ENCODE measurements at places on chromosomes 5 and 9.

DNA sequence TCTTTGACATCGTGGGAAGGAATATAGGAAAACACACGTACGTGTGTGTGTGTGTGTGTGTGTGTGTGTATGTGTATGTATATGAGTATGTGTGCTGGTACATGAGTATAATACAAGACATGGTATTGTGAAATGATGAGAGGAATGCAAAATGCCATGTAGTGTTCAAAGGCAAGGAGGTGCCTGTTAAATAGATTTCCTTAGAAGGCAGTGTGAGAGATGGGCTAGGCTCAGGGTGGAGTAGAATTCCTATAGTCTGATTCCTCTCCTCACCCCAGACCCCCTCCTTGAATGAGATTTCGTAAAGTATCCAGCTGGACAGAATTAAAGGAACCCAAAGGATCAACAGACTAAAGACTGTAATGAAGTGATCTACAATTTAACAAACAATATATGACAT, 11.1 kb downstream of the GPR21 start:
- no peak for DNase-seq

- no peak for DNase-seq
Measured at GRCh38 chr5:60943624-60944023, 1.2 kb downstream of the ERCC8 start.

DNA sequence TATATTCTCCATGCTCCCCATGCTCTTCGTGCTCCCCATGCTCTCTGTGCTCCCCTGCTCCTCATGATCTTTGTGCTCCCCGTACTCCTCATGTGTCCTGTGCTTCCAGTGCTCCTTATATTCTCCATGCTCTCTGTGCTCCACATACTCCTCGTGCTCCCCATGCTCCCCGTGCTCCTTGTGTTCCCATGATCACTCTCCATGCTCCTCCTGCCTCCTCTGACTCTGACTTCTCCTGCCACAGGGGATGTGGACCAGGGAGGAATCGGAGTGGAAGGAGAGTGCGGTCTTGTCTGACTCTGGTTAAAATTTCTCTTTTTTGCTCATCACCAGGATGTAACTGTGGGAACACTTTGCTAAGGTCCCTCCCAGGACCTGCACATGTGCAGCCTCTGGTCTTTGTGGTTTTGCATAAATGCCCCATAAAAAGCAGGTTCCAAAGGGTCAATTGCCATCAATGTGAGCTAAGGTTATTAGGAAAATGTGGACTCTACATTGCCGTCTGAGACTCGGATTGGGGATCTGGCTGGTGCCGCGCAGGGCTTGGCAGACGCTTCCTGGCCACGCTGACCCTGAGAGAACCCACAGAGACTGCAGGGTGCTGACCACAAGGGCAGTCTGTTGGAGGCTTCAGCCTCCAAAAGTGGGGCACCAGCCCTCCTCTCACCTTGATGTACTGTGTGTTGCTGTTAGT, 52.5 kb downstream of the TRIP13 start:
- DNase-seq, result no peak

GRCh38 chr5:94771742-94772141, 153.3 kb downstream of the SLF1 start:
- no peak for DNase-seq

GRCh38 chr9:38181232-38181631, 112.2 kb upstream of the SHB start:
- DNase-seq, result no peak

DNA sequence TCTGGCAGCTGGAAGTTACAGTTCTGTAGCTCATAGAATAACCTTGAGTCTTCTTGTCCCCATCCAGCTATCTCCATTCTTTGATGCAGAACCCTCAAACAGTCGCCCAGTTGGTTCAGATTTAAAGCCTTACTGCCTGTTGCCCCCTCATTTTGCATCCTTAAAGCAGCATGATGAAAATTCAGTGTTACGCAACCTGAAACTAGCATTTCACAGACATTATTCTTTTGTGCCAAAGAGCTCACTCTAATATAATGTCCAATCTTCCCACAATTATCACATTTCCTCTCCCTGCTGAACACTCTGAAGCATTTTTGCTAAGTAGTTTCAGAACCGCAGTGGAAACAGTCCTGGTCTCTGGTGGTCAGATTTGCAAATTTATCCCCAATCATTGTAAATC, 318.0 kb downstream of the PSAT1 start:
- DNase-seq, result no peak

DNA sequence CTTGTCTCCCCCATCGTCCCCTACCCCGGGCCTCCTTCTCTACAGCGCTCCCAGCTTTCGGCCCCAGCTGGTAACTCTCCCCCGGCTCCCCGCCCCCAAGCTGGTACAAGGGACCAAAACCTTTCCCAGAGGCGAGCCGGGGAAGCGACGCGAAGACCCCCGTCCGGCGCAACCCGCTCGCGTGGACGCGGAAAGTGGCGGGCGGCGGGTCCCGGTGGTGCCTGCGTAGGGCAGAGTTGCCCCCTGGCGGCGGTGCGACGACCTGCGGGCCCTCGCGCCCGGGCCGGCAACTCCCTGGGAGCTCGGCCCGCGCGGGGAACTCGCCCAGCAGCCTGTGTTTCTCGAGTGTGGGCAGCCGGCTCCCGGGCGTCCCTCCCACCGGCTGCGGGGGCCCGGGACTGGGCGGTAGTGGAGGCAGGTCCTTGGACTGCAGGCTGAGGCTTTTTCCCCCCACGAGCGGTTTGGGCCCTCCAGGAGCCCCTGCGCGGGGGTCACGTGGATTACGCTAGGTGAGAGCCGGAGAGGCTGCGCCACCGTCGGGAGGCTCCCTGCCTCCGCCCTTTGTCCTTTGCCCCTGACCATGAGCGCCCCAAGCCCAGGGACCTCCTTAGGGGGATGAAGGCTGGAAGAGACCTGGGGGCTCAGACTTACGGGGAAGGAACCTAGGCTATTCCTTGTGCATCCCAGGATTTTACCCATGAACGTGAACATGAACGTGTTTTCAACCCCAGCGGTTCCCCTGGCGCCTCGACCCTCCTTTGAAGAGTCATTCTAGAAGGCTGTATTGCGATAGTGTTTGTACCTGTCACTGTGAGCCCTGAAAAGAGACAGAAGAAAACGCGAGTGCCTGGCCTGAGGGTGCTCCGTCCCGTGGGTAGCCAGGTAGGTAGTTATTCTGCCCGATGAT, 2.9 kb upstream of the FOXD1 start:
- peak; percentile 65 for DNase-seq

- DNase-seq, result no peak
Measured at GRCh38 chr5:151864061-151864748, 60.4 kb downstream of the GLRA1 start.

GRCh38 chr9:138020120-138020794, 142.7 kb downstream of the CACNA1B start:
- no peak for DNase-seq

- no peak for DNase-seq
Measured at GRCh38 chr9:108599571-108599970, 256.2 kb downstream of the ACTL7B start.

DNA sequence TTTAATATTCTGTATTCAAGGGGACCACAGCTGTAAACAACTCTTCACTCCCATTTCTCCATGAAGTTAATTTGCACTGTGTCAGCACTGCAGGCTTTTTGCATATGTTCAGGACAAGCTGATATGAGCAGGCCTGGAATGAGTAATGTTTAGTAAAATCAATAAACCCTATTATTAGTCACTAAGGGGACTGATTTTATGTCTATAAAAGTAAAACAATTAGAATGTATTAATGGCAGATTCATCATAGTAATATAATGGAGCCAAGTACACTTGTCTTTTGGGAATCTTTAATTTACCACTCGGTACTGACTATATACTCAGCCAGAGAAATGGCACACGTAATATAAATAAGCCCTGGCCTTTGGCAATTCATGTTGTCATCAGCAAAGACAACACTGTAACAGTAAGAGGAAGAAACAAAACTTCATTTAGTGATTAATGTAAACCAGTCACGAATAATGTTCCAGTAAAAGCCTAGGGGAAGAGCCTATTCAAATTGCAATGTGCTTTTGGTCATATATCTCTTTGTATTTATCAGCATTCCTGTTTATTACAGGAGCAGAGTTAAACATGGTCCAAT, 111.6 kb downstream of the ZNF608 start:
- DNase-seq, result no peak

GRCh38 chr9:107460153-107461023, 29.2 kb downstream of the KLF4 start:
- DNase-seq, result no peak

- DNase-seq, result no peak
Measured at GRCh38 chr5:74122175-74122574, 496.2 kb downstream of the ARHGEF28 start.

DNA sequence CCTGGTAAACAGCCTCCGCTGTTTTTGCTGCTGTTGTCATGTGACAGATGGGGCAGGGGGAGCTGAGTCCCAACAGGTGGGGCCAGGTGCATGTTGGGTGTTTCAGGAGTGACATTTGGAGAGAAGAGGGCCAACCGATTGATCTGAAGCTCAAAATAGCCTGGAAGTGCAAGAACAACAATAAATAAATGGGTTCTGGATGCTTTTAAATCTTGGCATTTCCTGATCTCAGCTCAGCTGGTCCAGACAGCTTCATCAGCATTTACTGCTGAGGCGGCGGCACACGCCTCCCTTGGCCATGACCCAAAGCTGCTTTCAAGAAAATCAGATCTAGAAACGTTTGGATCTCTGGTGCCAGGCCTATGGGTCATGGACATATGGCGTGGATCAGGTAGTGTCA, 70.5 kb downstream of the PPARGC1B start:
- no peak for DNase-seq

GRCh38 chr5:6450319-6450833, 1.7 kb downstream of the UBE2QL1 start:
- DNase-seq, result no peak

DNA sequence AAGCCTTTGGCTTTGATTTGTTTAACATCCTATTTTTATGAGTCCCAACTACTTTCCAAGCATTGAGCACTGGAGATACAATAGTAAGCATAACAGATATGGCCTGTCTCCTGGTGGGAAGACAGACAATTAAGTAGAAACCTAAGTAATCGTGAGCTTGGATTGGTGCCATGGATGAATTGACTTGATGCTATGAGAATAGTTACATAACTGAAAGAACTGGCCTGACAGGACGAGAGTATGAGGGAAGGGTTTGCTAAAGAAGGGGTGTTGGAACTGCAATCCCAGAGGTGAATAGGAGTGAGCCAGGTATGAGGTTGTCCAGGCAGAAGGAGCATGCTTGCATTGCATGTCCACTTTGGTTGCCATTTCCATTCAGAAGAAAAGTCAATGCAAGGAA, 52.4 kb downstream of the GPR21 start:
- no peak for DNase-seq

GRCh38 chr5:29796013-29796412, 1397.5 kb upstream of the CDH6 start:
- DNase-seq, result no peak

- no peak for DNase-seq
Measured at GRCh38 chr9:81565144-81565543, 124.2 kb downstream of the TLE1 start.

- DNase-seq, result peak; percentile 7
Measured at GRCh38 chr9:130768265-130768664, 66.8 kb upstream of the ABL1 start.

- no peak for DNase-seq
Measured at GRCh38 chr5:169336242-169336641, 35.3 kb upstream of the SLIT3 start.

DNA sequence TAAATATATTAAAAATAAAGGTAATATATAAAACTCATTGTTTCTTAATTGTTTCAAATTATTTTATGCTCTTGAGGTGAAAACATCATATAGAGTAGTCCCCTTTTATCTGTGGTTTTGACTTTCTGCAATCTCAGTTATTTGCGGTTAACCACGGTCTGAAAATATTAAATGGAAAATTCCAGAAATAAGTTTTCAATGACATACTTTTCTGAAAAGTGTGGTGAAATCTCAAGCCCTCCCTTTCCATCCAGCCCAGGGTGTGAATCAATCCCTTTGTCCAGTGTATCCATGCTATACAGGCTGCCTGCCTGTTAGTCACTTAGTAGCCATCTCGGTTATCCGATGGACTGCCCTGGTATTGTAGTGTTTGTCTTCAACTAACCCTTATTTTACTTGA, 546.7 kb upstream of the DMAC1 start:
- peak; percentile 23 for DNase-seq

GRCh38 chr9:118455788-118456187, 751.6 kb downstream of the TLR4 start:
- DNase-seq, result peak; percentile 24

GRCh38 chr9:130870491-130871381, 25.9 kb downstream of the QRFP start:
- DNase-seq, result no peak

- DNase-seq, result no peak
Measured at GRCh38 chr9:93677048-93677571, 100.7 kb downstream of the PHF2 start.

GRCh38 chr9:126439402-126439765, 112.8 kb downstream of the MVB12B start:
- DNase-seq, result no peak

DNA sequence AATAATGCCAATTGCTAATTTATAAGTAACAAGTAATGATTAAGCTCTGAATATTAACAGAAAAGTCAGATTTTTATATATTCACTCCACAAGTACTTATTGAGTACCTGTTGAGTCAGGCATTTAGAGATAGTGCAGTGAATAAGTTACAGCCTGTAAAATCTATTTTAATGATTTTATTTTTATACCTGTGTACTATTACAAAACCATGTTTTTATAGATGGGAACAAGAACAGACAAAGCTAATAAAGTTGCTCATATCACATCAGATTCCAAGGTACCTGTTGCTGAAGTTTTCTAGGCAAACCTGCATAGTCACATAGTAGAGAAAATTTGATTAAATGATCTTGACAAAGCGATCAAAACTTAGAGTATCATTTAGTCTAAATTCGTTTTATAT, 623.7 kb downstream of the EFNA5 start:
- no peak for DNase-seq

- no peak for DNase-seq
Measured at GRCh38 chr5:145945620-145946111, 9.3 kb downstream of the SH3RF2 start.

DNA sequence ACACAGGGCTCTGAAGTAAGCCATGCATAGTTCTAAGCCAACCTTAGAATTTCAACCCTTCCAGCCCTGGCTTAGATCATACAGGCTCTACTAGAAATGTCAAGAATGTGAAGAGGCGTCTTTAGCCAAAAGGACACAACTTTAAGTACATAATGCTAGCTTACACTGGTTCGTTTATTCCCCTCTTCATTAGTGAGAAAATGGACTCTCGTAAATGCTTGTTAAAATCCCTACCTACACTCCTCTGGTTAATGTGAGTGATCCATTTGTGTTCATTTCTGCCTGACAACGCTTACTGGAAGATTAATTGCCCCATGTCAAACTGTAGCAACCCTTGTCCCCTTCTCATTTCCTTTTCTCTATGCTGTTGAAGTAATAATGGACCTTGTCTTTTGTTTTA, 149.3 kb upstream of the POU5F2 start:
- DNase-seq, result no peak

DNA sequence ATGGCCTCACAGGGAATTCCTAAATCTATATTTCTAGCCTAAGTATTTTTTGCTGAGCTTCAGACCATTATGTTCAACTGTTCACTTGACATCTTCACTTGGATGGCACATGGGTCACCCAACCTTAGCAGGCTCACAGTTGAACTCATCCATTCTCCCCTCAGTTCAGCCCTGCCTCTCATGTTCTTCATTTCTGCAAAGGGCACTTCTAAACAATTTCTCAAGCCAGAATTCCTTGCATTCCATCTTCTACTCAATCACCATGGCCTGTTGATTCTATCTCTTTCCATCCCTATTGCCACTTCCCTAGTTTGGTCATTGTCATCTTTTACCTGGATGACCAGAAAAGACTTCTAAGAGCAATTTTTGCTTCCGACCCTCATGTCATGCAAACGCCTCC, 7.3 kb upstream of the RGS3 start:
- peak; percentile 38 for DNase-seq

GRCh38 chr5:111572561-111572960, 60.2 kb upstream of the STARD4 start:
- DNase-seq, result no peak
